ENCODE measurements at places on chromosomes 3 and 15. TPM values are rescaled to one million over a fixed set of nuclear protein-coding genes. Genes with fewer than 3 reads are reported as not detected.

DNA sequence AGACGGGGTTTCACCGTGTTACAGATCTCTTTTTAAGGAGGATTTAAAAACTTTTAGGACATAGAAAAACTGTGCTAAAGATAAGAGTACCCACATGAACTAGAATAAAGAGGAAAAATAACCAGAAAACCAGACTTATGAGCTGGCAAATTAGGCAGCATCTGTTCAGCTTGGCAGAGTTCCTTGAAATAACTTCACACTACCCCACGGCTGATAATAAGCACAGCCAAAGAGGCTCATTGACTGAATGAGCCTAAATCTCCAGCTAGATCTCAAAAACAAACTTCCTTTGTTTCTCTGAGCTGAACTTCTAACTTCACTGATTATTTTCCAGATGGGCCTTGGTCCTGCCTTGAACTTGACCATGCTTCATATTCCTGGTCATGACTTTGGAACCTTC lies 26.7 kb upstream of the PIK3R4 start:
- DNase-seq = no peak

DNA sequence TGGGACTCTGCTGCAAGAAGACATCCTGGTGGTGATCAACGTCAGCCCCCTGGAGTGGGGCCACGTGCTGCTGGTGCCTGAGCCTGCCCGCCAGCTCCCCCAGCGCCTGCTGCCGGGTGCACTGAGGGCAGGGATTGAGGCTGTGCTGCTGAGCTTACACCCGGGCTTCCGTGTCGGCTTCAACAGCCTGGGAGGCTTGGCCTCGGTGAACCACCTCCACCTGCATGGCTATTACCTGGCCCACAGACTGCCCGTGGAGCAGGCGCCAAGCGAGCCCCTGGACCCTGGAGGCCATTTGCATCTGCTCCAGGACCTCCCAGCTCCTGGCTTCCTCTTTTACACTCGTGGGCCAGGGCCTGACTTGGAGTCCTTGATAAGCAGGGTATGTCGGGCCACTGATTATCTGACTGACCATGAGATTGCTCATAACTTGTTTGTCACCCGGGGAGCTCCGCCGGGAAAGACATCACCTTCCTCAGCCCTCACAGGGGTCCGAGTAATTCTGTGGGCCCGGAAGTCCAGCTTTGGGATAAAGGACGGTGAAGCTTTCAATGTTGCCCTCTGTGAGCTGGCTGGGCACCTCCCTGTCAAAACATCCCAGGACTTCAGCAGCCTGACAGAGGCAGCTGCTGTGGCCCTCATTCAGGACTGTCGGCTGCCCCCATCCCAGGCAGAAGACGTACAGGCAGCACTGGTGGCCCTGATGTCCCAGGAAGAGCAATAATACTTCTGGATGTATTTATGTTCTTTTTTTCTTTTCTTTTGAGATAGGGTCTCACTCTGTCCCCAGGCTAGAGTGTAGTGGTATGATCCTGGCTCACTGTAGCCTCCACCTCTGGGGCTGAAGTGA lies 7.6 kb downstream of the GDPGP1 start:
- no peak for DNase-seq

Gene CELF6
- total RNA-seq = 2.1 TPM

GRCh38 chr3:160478338-160478737 lies 28.8 kb upstream of the TRIM59 start:
- DNase-seq = no peak

- DNase-seq = no peak
Measured at GRCh38 chr15:42576776-42577175, 1.4 kb downstream of the STARD9 start.

GRCh38 chr15:74200871-74201419 lies 1.6 kb downstream of the STRA6 start:
- DNase-seq = no peak

Gene SIDT1
- total RNA-seq = 16.3 TPM

Gene LEKR1
- total RNA-seq = 5.4 TPM
